ENCODE measurements at places on chromosomes 5 and 9.

GRCh38 chr5:120985526-120985925, 521.4 kb downstream of the PRR16 start:
- no peak for DNase-seq

DNA sequence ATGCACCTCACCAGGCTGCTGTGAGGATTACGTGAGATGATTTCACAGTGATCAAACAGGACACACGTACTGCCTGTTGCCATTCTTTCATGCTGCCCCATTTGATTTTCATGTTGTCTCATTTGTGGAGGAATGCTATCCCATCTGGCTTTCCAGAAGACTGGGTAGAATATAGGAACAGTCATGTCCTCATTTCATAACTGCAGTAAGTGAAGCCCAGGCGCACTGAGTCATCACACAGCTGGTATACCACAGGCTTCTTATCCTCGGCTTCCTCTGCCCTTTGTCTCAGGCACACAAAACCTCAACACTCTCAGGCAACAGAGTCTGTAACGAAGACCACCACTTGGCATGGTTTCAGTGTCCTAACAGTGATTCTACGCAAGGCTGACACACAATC, 62.3 kb downstream of the LHFPL2 start:
- no peak for DNase-seq

DNA sequence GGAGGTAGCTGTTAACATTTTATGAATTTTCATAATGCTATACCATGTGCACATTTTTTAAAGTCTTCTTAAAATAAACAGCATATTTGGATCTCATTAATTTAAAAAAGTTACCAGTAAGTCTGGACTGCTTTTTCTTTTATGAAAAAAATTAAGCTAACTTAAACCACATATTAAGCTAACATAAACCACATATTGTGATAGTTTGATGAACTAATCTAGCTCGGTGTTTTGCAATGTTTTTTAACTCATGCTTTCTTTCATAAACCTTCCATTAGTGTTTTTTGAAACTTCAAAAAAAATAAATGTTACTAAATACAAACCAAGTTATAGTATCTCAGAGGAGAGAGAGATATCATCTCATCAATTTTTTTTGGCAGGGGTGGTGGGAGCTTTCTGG, 26.5 kb downstream of the POLK start:
- DNase-seq, result no peak

GRCh38 chr5:60698336-60698735, 1.6 kb downstream of the DEPDC1B start:
- no peak for DNase-seq

DNA sequence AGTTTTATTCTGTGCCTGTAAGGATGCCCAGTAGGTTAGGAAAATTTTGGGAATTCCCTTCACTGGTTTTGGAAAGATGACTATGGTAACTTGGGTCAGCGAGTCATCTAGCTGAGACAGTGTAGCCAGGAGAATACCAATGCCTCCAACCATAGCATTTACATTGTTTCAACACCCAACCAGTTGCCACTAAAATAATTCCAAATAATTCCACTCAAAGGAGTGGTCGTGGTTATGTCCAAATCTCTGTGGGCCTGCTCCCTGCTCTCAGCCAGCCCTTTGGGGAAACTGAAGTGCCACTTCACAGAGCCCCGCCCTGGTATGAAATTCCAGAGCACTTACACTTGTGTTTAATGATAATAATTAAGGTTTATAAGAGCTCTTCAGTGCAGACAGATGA, 310.5 kb downstream of the PLK2 start:
- no peak for DNase-seq

All from CD4-positive, alpha-beta T cell treated with Interleukin-6 at 100 ng/mL for 8 hours (primary cell).